ENCODE measurements at places on chromosomes 2 and 18.

DNA sequence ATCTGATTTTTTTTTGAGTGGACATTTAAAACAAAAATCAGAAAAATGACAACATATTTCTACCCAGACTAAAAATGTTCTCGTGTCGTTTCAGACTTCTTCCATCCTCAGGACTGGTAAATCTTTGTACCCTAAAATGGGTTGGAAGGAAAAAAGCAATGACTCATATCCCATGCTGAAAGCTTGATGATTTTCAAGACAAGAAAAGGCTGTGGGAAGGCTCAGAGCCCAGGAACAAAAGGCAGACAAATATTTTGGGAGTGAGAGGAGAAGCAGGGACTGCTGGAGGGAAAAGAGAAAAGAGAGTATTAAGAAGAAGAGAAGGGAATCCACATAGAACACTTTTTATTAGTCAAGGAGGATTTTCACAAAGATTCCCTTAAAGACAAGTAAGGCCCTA lies 77.1 kb upstream of the CTAGE1 start:
- DNase-seq = no peak

- DNase-seq = no peak
Observed at GRCh38 chr2:99507937-99508818, 18.4 kb upstream of the REV1 start.

DNA sequence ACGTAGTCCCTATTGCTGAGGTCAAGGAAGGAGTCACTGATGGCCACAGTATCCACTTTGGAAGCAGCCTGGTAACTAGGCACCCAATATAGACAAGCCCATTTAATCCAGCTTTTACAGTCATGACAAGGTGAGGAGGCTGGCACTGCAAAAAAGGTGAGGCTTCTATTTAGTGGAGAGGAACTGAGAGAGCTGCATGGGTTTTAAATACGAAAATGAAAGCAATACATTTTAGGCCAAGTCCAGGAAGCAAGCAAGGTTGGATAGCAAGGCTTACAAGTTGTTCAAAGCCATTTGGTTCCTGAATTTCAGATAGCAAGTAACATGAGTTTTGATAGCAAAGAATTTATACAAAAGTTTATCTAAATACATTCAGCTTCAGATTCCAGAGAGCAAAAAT lies 80.4 kb downstream of the SGPP2 start:
- DNase-seq = no peak

GRCh38 chr18:73739098-73739497 lies 408.5 kb downstream of the FBXO15 start:
- no peak for DNase-seq

DNA sequence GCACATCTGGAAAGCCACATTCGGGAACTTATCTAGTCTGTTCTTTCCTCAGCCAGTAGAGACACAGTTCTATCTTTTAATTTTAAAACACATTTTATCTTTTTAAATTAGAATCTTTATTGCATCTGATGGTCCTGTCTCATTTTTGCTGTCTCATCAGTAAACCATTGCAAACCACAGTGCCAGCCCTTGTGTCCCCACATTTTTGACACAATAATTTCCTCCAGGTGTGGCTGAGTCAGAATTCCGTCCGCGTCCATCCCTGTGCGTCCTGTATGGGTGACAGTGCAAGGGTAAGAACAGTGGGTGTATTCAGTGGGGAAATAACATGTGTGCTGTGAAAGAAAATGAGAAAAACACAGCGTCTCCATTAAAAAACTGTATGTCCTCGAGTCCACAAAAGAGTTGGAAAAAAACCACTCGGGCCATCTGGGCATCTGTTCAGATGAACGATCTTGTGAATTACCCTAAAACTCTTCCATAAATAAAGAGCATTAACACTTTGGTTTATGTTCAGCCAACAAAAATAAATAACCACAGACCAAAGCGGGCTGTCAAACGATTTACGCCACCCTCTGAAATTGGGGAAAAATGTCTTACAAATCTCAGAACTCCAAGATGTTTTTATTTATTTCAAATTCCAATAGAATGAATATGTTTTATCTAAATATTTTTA lies 137.3 kb downstream of the ZNF516 start:
- DNase-seq = no peak
